ENCODE measurements at places on chromosomes 12 and 14.

- DNase-seq: no peak
Measured at GRCh38 chr12:47863985-47864384, 40.8 kb downstream of the VDR start.

DNA sequence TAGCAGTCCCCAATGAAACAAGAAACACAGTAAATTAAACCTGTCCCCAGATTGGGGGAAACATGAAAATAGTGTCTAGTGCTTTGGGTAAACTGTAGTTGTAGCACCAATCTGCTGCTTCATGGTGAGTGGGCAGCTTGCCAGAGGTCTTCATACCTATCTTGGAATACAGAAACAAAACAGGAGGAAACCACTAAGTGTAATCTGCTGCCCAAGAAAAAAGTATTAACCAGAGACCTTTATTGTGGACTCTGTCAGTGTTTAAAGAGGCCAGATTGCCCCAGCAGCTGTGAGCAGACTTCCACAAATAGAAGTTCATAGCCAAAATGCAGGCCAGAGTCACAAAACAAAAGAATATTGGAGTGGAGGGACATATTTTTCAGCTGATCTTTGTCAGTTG is 2.3 kb downstream of the ISCU start:
- DNase-seq: no peak

GRCh38 chr12:46212108-46212982 is 56.5 kb downstream of the SLC38A1 start:
- DNase-seq: no peak

DNA sequence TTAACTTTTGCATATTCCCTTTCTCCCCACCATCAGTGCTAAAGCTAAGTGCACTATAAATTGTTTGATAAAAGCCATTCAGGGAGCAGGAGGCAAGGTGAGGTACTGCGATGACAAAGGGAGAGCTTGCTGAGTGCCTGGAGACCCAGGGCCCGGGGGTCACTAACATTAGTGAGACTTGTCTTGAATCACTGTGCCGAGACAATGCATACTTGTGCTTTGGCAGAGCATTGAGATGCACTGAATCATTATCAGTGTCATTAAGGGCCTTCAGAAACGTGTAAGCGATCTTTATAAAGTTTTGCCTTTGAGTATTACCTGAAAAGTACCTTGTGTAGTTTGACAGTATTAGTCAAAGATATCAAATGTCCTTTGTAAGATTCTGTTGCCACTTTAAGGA is 447.5 kb downstream of the PCNX1 start:
- DNase-seq: no peak

GRCh38 chr12:765840-766239 is 13.5 kb downstream of the WNK1 start:
- no peak for DNase-seq

- no peak for DNase-seq
Measured at GRCh38 chr12:7451756-7452155, 7.8 kb upstream of the CD163L1 start.

DNA sequence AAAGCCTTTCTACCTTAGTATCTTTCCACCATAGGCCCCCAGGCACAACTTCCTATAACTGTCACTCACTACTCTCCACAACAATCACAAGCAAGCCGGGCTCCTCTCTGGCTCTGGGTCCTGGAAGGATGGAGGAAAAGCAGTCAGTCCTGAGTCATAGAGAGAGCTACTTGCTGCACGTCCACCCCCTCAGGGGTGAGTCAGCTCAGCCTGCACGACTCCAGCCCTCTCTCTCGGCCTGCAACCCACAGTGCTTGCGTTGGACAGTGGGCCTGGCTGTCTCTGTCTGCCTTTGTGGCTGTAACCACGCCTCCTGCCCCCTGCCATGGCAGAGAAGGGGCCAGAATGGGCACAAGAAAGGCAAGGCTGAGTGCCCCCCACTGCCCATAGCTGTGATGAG is 154.1 kb upstream of the FKBP4 start:
- peak; percentile 56 for DNase-seq

- no peak for DNase-seq
Measured at GRCh38 chr12:40988355-40988754, 199.8 kb upstream of the PDZRN4 start.

GRCh38 chr14:105023144-105023543 is 2.3 kb upstream of the CDCA4 start:
- no peak for DNase-seq

DNA sequence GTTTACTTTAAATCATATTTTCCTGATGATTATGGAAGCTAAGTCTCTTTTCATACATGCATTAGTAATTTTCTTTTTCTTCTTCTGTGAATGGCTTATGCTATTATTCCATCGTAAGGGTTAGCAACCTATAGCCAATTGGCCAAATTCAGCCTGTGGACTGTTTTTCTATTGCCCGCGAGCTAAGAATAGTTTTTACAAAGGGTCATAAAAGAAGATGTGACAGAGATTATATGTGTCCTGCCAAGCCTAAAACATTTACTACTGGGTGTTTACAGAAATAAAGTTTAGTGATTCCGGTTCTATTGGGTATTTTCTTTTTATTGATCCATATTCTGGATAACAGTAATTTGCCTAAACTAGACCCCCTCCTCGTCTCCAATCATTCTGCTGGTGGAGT is 268.8 kb upstream of the DIO3 start:
- no peak for DNase-seq

Measured in activated T-cell treated with anti-CD3 and anti-CD28 coated beads, Interleukin-2, amount 50 U/mL, for 72 hours (primary cell).